GM23248 (cell line): ENCODE measurements at places on chromosomes 7 and 10. TPM values are rescaled to one million over a fixed set of nuclear protein-coding genes. Genes with fewer than 3 reads are reported as not detected.

Gene ITPRIP
- 24.7 and 27.2 TPM in 2 replicates for polyA plus RNA-seq

Gene FLNC
- 74.0 and 75.1 TPM in 2 replicates for polyA plus RNA-seq

Gene ZC3HAV1L
- 8.8 and 9.8 TPM in 2 replicates for polyA plus RNA-seq

Gene HOXA10
- polyA plus RNA-seq: 27.1 and 28.0 TPM in 2 replicates

Gene OLAH
- not detected in 2 replicates for polyA plus RNA-seq

Gene TEX47
- not detected in 2 replicates for polyA plus RNA-seq

Gene PGAM2
- polyA plus RNA-seq: not detected in 2 replicates

Gene PDZD8
- polyA plus RNA-seq: 13.8 and 14.4 TPM in 2 replicates

Gene SLC13A4
- polyA plus RNA-seq: 0.62 and 1.9 TPM in 2 replicates

Gene KLF14
- 0.24 and 0.25 TPM in 2 replicates for polyA plus RNA-seq

Gene SPDYE11
- polyA plus RNA-seq: 0.38 and 0.65 TPM in 2 replicates

Gene GAD2
- not detected in 2 replicates for polyA plus RNA-seq

Gene NKX1-2
- not detected in 2 replicates for polyA plus RNA-seq

Gene LOXL4
- polyA plus RNA-seq: 319 and 320 TPM in 2 replicates

Gene FGFR2
- 0.09 and 0.15 TPM in 2 replicates for polyA plus RNA-seq

Gene LLCFC1
- not detected in 2 replicates for polyA plus RNA-seq

Gene SVIL
- 5.9 and 11.0 TPM in 2 replicates for polyA plus RNA-seq

Gene MSRB2
- polyA plus RNA-seq: 69.5 and 69.7 TPM in 2 replicates

Gene CLCN1
- not detected in 2 replicates for polyA plus RNA-seq

Gene CYP2C19
- polyA plus RNA-seq: not detected in 2 replicates

Gene ARMS2
- polyA plus RNA-seq: not detected in 2 replicates
